NCI-H2081 (cell line): ENCODE measurements at places on chromosomes 5 and 9.

- no peak for DNase-seq
Measured at GRCh38 chr5:36459176-36460135, 146.9 kb upstream of the SLC1A3 start.

- no peak for DNase-seq
Measured at GRCh38 chr9:133916159-133916541, 76.0 kb downstream of the VAV2 start.

DNA sequence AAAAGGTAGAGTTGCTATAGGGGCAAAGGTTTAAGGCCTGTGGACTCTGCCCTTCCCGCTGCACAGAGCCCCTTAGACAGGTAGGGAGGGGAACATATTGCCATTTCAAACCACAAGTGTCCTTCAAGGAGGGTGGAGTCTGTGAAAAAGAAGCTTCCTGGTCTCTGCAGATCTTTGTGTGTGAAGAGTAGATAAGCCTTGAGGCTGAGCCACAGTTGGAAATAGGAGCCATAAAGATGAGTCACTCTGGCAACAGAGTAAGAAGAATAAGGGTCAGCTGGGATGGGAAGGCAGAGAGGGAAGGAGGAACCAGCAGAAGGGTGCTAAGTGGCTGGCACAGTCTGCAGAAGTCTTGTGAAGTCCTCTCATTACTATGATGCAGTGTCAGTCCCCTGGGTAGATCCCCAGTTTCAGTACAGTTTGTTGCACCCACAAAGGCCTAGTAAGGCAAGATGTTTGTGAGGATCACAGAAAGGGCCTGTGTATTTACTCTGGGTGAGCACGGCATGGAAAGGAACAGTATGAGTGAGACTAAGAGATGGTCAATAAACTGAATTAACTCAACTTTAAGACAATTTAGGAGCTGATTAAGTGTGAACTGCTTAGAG lies 18.1 kb downstream of the GRXCR2 start:
- no peak for DNase-seq

DNA sequence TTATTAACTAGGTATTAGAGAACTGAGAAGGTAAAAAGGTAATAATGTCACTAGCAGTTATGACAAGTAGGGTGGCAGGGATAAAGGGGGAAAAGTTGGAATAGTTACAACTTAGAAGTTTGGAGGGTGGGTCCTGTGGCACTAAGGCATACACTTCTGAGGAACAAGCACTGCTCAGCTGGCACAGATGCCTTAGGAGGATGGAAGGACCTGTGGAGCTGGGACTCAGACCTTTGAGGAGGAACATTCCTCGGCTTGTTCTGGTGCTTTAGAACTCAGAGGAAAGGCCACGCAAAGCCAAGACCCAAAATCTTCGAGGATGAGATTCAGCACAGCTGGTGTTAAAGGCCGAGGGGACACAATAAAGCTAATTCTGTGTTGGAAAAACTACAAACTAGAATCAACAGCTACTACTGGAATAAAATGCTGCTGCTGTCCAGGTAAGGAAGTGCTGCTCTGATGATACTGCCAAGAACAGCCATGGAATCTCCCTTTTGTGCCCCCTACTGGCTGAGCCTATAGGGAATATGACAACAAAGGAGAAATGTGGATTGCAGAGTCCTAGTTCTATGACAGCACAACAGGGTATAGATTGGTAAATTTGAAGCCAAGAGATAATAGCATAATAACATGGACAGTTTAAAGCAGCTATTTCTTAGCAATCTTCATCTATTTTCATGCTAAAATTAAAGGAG lies 126.7 kb downstream of the SLC25A46 start:
- DNase-seq = peak; percentile 14

GRCh38 chr5:116992681-116993080 lies 418.1 kb upstream of the SEMA6A start:
- DNase-seq = no peak

DNA sequence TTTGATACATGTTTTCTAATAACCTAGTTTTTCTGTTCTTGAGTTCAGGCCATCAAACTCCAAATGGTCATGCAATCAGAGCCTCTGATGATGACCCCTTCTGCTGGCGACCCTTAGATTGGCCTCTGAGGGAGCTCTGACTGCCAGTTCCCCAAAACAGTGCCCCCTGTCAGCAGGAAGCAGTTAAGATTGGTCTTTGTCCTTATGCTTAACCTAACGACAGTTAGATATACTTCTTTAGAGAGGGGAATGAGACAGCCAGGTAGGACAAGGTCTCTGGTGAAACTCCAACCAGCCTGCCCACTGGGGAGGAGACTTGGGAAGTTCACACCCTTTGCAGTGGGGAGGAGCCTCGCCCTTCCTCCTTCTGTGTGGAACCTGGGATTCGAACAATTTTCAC lies 390.4 kb upstream of the KIF2A start:
- DNase-seq = no peak

DNA sequence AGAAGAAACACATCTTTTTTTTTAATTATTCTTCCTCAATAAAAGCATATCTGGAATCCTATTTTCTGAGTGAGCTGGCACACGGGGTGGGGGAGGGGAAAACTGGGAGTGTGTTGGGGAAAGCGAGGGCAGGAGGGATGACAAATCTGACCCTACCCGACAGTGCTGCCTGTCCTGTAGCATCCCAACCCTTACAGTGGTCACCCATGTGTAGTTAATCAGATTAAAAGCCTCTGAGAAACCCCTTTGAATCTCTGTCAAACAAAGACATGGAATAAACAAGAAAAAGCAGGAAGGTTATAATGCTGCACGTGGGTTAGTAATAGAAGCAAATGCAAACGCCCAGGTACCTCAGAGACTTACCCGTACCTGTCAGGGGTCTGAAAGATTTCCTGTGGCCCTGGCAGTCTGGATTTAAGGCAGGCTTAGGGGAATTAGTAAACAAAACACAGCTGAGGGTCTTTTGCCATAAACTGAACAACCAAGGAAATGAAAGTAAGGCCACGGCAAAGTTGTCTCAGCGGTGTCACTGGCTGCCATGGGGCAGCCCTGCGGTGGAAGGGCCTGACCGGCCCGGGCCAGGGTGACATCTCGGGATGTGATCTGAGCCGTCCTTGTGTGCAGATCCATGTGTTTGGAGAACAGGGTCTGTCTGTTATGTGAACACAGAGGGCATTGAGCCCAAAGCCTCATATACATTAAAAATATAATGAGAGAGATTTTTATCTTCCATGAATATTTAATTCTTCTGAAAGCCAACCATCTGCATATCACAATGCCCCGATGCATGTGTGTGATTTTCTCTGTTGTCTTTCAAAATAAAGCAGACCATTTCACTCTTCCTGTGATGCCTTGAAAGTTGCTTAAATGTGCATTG lies 308.2 kb downstream of the ZNF608 start:
- DNase-seq = no peak

DNA sequence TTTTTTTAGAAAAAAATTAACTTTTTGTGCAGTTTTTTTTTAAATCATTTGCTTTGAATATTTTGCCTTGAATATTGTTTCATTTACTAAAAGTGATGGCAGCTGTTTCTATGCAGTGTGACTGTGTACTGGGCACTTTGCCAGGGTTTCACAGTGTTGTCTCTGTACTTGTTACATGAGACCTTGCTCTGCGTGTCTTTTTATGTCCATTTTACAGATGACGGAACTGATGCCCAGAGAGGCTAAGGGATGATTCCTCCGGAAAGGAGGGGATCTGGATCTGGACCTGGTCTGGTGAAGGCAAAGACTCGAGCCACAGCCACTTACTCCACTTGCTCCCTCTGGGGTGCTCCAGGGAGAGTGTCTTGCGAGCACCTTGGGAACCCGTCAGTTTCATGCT lies 124.8 kb upstream of the PTCH1 start:
- DNase-seq = peak; percentile 70

- no peak for DNase-seq
Measured at GRCh38 chr5:96903300-96903699, 27.0 kb downstream of the ERAP2 start.

GRCh38 chr9:130029223-130029973 lies 13.6 kb downstream of the FNBP1 start:
- DNase-seq = no peak

GRCh38 chr5:134446938-134447337 lies 35.3 kb upstream of the CDKN2AIPNL start:
- DNase-seq = no peak

DNA sequence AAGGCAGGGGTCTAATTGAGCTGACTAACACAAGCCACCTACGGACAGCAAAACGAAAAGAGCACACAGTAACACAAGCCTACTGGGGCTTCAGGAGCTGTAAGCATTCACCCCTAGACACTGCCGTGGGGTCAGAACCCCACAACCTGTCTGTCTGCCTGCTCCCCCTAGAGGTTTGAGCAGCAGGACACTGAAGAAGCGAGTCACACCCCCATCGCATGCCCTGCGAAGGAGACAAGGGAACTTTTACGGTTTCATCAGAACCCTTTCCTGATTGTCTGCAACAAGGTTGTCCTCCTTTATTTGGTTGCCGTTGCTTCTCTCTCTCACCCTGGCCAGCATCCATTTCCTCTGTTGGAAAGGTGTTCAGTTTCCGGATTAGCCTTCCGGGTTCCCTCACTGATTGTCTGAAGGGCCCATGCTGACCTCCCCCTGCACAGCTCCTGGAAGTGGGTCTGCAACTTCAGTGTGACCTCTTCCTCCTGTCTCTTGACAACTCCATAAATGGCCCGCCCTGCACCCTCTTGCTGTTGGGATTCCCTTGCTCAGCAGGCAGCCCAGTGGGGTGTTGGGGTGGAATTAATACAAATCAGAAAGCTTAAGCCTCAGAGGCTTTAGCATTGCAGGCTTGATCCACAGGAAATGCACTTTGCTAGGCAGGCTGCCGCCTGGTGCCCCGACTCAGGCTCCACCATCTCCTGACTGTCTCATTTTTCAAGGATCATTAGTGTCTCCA lies 258.9 kb upstream of the TLE4 start:
- DNase-seq = no peak

DNA sequence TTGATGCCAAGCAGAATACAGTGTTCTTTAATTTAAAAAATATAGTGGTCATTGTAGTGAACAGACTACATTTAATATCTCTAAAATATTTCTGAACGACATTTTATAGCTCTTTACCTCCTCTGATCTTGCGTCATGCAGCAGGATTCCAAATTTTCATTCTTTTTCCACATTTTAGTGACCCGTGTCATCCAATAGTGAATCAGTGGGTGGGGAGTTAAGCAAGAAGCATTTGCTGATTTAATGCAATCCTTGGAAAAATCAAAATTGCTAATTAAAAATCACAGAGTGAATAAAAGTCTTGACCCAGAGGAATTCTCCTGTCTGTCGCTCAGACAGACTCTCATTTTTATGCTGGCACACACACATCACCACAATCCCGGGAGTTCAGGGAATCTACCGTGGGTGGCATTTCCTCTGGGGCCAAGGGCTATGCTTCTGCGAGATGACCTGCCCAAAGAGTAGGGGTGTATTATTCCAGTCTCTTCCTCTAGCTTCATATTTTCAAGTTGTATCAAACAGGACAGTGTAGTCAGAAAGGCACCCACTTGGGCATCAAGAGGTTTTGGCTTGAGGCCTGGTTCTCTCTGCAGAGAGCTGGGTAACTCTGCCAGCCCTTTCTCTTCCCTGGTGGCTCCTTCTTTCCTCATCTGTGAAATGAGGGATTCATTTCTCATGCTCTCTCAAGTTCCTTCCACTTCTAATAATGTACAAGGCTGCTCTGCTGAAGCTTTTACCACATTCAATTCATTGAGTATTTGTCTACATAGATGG lies 24.8 kb upstream of the OTP start:
- no peak for DNase-seq

GRCh38 chr5:138111937-138112336 lies 27.3 kb downstream of the NME5 start:
- no peak for DNase-seq

- DNase-seq = no peak
Measured at GRCh38 chr5:170337045-170337733, 39.6 kb upstream of the LCP2 start.

- peak; percentile 10 for DNase-seq
Measured at GRCh38 chr5:95081500-95081960, 203.4 kb downstream of the MCTP1 start.

DNA sequence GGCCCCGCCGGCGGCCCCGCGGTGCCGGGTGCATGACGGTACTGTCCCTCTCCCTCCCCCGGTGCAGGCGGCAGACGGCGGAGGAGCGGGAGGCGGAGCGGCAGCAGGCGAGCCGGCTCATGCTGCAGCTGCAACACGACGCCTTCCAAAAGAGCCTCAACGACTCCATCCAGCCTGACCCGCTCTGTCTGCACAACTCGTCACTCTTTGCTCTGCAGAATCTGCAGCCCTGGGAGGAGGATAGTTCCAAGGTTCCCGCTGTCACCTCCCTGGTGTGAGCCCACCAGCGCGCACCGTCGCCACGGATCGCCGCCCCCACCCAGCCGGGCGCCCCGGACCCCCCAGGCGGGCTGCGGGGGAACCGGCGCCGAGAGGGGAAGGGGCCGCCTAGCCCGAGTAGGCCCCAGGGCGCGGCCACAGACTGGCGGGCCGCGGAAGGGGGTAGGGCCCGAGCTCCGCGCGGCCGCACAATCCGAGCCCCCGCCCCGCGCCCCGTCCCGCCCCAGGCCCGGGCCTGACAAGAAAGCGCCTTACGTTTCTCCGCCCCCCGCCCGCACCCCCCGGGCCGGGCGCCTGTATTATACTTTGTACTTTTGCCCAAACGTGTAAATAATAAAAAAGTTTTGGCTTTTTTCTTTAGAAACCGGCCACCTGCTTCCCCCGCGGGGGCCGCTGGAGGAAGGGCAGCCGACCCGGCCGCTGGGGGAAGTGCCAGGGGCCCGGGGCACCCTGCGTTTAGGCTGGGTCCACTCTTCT lies 2.5 kb downstream of the TLX3 start:
- DNase-seq = peak; percentile 44

DNA sequence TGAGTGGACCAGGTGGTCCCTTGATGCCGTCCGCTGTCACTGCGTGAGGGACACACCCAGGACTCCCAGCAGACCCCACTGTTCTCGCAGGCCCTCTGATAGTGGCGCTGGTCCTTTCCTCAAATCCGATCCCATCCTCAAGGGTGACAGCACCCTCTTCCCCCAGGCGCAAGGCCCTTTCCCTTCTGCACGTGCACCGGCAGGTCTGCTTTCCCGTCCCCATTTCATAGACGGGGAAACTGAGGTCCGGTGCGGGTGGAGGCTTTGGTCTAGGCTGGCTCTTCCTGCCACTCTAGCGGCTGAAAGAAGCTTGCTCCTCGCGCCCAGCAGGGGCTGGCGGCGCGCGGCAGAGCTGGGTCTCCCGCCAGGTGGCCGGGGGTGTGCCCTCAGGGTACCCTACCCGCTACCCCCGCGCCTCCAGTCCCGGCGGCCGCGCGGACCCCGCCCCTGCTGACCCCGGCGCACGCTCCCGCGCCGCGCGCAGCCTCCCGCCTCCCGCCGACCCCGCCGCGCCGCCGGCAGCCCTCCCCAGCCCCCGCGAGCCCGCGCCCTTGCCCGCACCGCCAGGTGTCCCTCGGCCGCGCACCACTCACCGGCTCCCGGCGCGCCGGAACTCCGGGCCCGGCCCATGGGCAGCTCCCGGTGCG lies 453 bp downstream of the RASGEF1C start:
- DNase-seq = peak; percentile 29

GRCh38 chr5:72494623-72495124 lies 12.5 kb downstream of the ZNF366 start:
- no peak for DNase-seq

GRCh38 chr9:30504502-30504905 lies 1879.9 kb upstream of the ACO1 start:
- no peak for DNase-seq

GRCh38 chr5:77080905-77081304 lies 6.2 kb downstream of the ZBED3 start:
- no peak for DNase-seq
